ENCODE measurements at places on chromosomes 13 and 19.

DNA sequence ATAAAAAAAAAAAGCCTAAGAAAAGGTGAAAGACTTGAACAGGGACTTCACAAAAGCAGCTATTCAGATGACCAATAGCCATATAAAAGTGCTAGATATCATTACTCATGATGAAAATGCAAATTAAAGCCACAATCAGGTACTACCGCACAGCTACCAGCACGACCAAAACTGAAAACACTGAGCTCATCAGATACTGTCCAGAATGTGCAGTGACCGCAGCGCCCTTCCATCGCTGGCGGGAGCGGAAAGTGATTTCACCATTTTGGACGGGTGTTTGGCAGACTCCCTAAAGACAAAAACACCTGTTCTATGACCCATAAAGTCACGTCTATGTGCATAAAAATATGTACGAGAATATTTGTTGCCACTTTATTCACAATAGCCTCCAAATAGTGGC, 60.7 kb downstream of the SLC6A16 start:
- peak; percentile 44 for DNase-seq

DNA sequence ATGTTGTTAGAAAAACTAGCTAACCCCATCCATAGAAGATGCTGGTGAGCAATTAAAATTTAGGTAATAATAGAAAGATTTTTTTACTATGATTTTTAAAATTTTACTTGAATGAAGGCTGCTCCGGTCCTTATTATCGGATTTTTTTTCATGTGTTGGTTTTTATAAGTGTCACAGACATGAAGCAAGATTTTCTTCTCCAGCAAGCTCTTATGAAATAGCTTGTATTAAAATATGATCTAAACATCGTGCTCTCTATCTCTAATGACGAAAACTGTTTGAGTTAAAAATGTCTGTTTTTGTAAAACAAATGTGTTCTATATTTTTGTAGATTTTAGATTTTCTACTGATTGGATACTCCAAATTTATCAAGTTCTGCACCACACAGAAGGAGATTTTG, 339.6 kb downstream of the ZNF536 start:
- no peak for DNase-seq

- no peak for DNase-seq
Observed at GRCh38 chr19:43464134-43464775, 1.2 kb downstream of the LYPD3 start.

GRCh38 chr19:11535792-11536595, 2.7 kb upstream of the CNN1 start:
- DNase-seq, result peak; percentile 84

DNA sequence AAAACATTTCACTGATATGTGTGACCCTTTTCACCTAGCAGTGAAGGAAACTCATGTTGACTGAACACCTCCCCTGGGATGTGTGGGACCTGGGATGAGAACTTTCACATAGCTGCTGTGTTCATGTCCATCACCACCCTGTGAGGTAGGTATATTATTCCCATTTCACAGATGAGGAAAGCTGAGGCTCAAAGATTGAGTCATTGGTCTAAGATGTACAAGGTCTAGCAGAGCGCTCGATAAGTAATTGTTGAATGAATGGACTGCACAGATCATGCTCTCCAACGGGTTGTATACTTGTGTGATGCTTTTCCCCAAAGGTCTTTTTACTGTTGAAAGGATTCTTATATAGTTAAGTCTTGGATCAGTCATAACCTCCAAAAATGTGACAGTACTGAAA, 75.6 kb upstream of the TSC22D1 start:
- no peak for DNase-seq

- DNase-seq, result no peak
Observed at GRCh38 chr19:670609-671075, 5.5 kb upstream of the FSTL3 start.

GRCh38 chr19:17205237-17206140, 9.7 kb upstream of the USE1 start:
- peak; percentile 52 for DNase-seq

- no peak for DNase-seq
Observed at GRCh38 chr19:5498830-5499550, 43.8 kb downstream of the ZNRF4 start.

GRCh38 chr19:12596927-12597548, 13.6 kb downstream of the ZNF490 start:
- DNase-seq, result no peak

- no peak for DNase-seq
Observed at GRCh38 chr13:24308488-24309020, 826 bp upstream of the C1QTNF9 start.

DNA sequence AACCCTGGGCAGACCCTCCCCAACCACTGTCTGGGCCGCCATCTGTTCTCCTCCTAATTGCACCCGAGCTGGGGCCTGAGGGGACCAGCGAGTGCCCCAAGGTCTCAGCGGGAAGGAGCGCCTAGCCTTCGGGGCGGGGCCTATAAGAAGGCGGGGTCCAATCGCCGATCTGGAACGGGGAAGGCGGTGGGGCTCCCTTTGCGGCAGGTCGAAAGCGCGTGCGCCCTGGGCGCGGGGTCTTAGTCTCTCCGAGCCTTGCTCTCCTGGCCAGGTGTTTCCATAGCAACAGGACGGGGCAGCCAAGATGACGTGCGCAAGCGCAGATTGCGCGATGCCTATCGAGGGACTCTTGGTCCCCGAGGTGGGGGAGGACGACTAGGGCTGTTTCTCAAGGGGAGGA, 2.8 kb downstream of the MAST1 start:
- no peak for DNase-seq

- DNase-seq, result no peak
Observed at GRCh38 chr19:30168760-30169159, 203.4 kb upstream of the ZNF536 start.

- DNase-seq, result peak; percentile 77
Observed at GRCh38 chr19:49987159-49987698, 26.3 kb upstream of the SIGLEC11 start.

DNA sequence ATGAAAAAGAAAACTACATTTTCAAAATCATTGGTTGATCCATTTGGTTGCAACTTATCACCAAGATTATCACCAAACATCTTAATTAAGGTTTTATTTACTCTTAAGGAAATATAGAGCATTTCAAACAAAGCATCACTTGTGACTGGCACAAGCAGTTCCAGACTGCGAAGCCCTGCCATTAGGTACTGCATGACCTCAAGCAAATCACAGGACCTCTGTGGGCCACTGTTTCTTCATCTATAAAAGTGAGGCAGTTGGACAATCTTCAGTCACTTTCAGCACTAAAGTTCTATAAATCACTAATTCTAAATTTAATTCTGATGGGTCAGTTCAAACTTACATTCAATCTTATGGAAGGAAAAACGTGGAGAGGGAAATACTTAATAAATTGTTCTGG, 2.0 kb downstream of the ELF1 start:
- DNase-seq, result no peak

DNA sequence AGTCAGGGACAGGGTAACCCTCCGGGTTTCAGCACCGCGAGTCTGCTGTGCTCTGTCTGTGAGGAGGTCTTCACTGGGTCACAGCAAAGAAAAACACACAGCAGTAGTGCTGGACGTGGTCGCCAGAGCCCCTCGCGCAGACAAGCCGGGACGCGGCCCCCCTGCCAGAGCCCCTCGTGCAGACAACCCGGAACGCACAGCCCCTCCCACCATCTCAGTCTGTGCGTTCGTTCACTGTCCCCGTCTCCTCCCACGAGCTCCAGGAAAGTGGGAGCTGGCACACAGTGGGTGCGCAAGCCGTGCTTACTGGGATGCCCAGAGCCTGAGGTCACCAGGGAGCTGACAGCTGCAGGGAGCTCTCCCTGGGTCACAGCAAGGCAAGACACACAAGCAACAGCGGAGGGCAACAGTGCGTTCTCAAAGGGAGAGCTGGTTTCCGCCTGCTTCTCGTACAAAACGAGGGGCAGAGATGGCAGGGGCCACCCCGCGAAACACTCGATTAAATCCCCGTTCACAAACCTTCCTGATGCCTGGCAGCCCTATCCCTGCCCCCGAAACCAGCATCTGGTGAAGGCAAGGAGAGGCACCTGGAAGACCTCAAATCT, 3.2 kb upstream of the PLPP2 start:
- no peak for DNase-seq
